Hepatic stellate cell (primary cell): ENCODE measurements at places on chromosomes 1 and 21.

DNA sequence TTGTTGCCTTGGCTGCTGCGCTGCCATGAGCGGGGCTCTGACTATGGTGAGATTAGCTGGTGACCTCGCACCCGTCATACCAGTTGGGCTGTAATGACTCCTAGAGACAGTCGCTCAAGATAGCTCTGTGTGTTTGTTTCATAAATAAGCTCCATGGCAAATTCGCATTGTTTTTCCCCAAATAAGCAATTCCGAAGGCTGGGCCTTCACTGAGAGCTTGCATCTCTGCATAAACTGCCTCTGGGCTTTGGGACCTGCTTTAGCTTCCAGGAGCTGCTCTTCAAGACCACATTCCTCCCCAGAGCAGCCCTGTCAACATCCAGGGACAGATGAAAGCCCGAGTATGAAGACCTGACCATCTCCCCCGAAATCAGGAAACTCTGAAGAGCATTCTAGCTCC, 40.7 kb upstream of the SCCPDH start:
- DNase-seq, result no peak

GRCh38 chr1:55735106-55735505, 519.9 kb upstream of the USP24 start:
- DNase-seq, result no peak

DNA sequence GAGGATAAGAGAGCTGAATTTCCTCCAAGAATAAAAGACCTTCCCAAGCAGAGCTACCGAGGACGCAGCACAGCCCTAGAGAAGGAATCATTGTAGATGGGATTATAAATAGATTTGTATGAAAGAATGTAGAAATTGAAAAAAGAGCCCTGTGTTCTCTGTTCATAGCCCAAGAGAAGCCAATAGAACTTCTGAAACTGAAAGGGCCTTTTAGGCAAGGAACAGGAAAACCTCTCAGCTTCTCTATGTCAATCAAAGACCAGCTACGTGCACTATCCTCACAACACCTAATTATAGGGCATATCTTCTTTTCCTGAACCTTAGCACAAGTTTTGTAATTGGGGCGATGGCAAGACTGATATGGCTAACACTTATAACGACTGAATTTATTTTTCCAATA, 192.4 kb upstream of the RNPC3 start:
- no peak for DNase-seq

DNA sequence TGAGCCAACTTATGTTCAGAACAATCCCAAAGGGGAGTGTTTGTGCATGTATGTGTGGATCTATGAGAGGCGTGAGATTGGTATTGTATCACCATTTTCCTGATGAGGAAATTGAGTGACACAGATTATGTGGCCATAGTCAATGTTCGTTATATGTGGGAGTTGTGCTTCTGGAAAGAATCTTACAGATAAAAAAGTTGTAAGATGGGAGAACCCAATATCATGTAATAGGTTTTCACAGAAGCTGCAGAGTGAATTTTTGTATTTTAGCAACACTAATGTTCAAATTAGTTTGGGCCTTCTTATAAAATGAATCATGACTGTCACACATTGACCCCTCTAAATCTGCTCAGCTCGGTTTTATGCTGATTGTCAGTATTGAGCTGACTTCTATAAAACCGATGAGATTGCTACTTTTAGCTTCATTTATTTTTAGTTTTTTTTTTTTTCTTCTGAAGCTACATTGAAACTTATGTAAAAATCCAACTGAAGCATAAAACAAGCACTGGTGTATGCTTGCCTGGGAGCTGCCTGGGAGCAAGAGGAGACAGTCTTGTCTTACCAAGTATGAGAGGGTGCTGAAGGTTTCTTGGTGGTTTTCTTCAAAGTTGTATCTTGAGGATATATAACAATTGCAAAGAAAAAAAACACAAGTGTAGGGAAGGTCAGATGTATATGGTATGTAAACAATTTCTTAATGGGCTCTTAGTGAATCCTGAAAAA, 4.1 kb downstream of the RWDD3 start:
- DNase-seq, result no peak

GRCh38 chr1:216523449-216524190, 100.4 kb upstream of the USH2A start:
- no peak for DNase-seq

DNA sequence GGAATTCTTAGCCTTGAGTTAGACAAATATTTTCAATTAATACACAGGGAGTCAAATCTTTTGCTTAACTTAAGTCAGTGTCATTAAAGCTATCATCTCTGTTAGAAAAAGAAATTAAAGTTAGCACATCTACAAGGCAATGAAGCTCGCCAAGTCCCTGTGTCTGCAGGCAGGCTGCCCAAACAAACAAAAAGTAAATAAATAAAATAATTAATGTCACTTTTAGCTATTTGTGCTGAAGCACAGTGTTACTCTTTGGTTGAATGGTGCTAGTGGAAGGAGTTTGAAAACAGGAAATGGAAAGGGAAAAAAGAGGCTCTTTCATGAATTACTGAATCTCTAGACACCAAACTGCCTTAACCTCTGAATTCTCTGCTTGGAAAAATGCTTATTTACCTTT, 37.1 kb upstream of the COL11A1 start:
- no peak for DNase-seq

GRCh38 chr1:111507411-111508201, 4.2 kb upstream of the ADORA3 start:
- peak; percentile 52 for DNase-seq

GRCh38 chr1:37807555-37808368, at the start of the genes C1orf122 and YRDC:
TSS of gene C1orf122 (plus strand) at chr1:37807790. CDS start at chr1:37808405, 615 bp downstream.
TSS of gene YRDC (minus strand) at chr1:37808208. CDS start at chr1:37808180, 28 bp downstream.
- peak; percentile 99 for DNase-seq

GRCh38 chr1:154419620-154420571, 14.8 kb downstream of the IL6R start:
- DNase-seq, result peak; percentile 92

DNA sequence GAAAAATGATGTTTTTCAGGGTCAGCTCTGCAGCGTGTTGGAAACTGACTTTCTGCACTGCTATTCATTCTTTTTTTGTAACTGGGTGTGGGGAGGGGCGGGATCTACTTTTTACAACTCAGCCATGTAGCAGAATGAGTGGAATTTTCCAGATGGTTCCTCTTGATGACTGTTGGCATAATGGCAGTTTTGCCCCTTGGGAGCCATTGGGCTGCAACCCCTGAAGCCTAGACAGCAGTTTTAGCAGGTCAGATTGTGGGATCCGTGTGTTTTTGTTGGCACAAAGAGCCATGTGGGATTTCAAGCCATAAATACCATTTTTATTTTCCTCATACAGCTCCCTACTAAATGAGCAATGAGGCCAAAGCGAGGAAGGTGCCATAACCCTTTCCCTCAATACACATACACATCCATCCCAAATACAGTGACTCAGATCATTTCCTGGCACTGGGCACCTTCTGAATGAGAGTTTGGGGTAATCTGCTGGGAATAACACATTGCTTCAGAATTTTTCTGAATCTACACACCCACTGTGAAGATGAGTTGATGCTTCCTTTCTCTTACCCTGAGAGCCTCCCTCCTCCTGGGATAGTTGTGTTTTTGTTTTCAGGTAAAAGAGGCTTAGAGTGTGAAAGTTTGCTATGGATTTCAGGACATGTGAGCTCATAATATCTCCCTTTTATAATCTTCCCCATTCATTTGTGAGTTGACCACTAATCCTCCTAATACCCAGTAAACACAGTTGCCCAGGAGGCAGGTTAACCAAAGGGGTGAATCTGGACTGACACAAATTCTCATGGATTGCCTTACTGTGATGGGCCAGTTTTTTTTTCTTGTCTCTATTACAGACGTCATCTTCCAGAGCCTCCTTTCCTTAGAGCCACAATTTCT, 13.1 kb downstream of the S100A10 start:
- peak; percentile 72 for DNase-seq

GRCh38 chr1:26666855-26667254, 29.0 kb upstream of the ARID1A start:
- DNase-seq, result no peak

DNA sequence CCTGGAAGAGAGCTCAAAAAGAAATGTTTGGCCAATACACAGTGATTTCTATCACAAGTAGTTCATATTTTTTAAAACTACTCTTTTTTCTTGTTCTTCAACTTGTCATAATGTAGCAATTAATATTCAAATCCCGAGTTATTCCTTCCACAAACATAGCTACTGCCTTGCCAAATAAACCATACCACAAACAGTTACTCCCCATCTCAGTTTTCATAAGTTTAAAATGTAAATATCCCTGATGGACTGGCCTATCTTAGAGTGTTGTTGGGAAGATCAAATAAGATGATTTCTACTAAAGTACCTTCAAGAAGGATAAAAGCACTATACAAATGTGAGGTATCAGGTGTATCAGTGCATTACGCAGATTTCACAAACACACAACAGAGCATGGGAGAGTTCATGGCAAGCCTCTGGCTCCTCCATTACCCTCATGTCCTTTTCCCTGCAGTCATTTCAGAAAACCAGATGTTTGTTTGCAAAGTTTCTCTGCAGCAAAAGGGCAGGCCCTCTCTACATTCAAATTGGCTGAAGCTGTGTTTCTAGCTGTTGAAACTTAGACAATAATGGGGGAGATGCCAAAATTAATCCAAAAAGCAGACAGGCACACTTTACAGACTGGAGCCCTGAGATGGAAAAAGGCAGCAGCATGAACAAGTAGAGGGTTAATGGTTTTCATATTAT, 16.1 kb downstream of the WLS start:
- no peak for DNase-seq

DNA sequence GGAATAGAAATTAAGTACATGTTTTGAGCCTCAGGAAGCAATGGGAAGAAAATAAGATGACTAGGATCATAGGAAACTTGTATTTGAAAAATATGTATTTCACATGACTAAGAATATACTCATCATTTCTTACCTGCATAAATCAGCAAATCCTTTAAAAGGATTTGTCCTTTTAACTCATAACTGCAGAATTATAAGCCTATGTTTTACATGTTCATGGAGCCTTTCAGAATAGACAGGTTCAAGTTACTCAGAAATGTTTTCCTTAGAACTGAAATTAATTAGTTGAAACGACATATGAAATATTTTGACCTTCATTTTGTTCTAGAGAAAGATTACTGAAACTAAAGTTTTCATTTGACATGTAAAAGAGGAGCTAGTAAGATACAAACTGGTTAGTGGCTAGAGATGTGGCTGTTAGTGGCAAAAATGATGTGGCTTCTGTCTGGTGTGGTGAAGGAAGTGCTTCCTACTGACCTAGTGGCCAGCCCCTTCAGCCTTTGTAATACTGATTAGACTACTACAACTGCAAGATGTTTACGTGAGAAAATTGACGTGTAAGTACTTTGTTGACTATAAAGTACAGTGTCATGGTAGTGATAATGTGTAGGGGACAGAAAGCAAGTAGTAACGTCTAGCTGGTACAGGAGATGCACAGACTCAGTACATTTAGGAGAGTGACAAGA, 54.7 kb downstream of the PACC1 start:
- DNase-seq, result no peak

DNA sequence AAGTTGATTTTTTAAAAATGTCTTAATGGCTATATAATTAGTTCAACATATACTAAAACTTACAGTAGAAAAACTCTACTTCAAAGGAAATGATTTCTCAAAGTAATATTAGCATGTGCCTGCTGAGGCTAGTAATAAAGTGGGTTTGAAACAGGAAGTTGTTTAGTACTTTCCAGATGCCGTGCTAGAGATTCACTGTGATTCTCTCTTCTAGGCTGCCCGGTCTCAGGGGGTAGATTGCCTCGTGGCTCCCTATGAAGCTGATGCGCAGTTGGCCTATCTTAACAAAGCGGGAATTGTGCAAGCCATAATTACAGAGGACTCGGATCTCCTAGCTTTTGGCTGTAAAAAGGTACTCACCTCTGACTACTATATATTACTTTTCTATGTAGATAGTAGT, 9.1 kb downstream of the EXO1 start:
- DNase-seq, result no peak

DNA sequence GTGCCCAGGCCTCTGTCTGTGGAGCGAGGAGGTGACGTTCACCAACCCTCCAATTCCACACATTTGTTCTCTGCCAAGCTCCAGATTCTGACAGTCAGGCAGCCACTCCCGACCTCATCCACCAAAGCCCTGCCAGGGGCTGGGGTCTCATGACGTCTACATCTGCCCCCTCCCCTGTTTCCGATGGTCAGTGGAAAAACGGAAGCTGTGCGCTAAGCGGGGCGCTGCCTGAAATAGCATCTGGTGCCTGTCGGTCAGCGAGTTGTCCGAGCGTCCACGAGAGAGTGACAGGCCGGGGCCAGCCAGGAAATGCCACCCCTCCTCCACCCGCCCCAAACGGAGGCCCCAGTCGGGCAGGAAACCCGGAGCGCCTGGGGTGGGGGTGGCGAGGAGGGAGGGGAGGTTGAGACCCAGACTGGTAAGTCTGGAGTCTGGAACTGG, 3.2 kb upstream of the TAL1 start:
- no peak for DNase-seq

- no peak for DNase-seq
Observed at GRCh38 chr1:159171254-159171687, at the start of gene CADM3. TSS of gene CADM3 (plus strand) at chr1:159171615. CDS start at chr1:159171766, 151 bp downstream.

- DNase-seq, result peak; percentile 69
Observed at GRCh38 chr1:61337981-61338848, 255.9 kb downstream of the NFIA start.

GRCh38 chr1:31860581-31860980, 44.8 kb upstream of the SPOCD1 start:
- DNase-seq, result no peak

DNA sequence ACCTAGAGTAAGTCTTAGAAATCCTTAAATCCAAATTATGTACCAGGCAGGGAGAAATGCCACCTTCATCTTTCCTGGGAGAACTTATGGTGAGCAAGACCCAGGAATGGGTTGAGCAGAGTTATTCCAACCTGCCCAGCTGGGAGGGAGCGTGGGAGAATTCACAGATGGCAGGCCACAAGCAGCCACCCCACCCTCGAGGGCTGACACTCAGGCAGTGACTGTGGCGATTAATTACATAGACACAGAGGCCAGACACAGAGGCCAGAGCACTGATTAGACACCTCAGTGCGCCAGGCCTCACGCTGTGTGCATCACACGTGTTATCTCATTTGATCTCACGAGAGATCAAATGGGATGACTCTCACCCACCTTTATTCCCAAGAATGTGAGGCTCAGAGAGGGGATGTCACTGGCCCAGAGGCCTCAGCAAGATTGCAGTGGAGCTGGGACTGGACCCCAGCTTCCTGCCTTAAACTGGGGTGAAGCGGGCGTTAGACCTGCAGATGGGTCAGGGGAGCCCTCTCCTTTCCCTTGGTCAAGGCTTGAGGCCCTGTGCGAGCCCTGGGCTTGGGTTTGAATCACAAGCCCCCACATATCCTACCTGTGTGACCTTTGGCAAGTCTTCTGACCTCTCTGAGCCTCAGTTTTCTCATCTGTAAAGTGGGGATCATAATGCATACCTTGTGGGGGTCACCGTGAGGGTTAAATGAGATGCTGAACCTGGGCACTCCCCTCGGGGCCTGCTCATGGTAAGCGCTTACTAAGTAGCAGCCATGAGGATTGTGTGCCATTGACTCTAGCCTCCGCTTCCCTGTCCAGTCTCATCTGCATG, 28.8 kb upstream of the PADI4 start:
- DNase-seq, result no peak
